ENCODE measurements at places on chromosomes 13 and 19. TPM values are rescaled to one million over a fixed set of nuclear protein-coding genes. Genes with fewer than 3 reads are reported as not detected.

COX7A1 gene
- total RNA-seq: 231 TPM

DIAPH3 gene
- total RNA-seq: under 0.01 TPM

GRCh38 chr13:103961129-103961528 lies 894.9 kb upstream of the SLC10A2 start:
- no peaks in the 10 kb centered on the region for H3K4me1 ChIP-seq
- no peaks in the 10 kb centered on the region for H3K36me3 ChIP-seq
- DNase-seq: no peak
- no peak overlapping the region for H3K27ac ChIP-seq

- H3K4me3 ChIP-seq: no peak overlapping the region
- H3K27ac ChIP-seq: no peak overlapping the region
- no peak for DNase-seq
- no peaks in the 10 kb centered on the region for H3K27me3 ChIP-seq
Observed at GRCh38 chr19:46069806-46070341, 29.1 kb upstream of the IGFL4 start.

C19orf81 gene
- not detected for total RNA-seq

NLRP4 gene
- not detected for total RNA-seq

DNA sequence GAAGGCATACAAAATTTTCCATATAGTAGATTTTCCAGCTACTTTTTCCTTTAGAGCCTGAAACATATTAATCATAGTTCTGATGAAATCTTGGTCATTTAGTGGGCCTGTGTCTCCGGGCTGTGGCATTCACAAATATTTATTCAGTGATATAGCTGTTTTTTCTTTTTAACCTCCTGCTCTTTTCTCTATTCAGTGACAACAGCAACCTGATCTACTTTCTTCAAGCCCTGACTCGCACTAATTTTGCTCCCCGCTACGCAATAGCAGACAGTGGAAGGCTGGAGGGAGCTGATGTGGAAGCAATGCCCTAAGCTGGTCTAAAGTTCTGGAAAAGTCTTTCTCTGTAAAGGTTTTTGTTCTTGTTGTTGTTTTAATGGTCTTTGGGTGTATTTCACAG lies 289.7 kb downstream of the SLITRK6 start:
- no peaks in the 10 kb centered on the region for H3K27me3 ChIP-seq
- peaks cover 5% of the 10 kb centered on the region for H3K4me1 ChIP-seq
- H3K27ac ChIP-seq: no peak overlapping the region
- no peak overlapping the region for H3K4me3 ChIP-seq

- H3K27me3 ChIP-seq: no peaks in the 10 kb centered on the region
- H3K4me3 ChIP-seq: no peak overlapping the region
- no peak for DNase-seq
- no peaks in the 10 kb centered on the region for H3K36me3 ChIP-seq
Observed at GRCh38 chr13:25192936-25193335, 20.8 kb upstream of the AMER2 start.

FCAR gene
- total RNA-seq: 6.3 TPM

CCDC70 gene
- not detected for total RNA-seq

DNA sequence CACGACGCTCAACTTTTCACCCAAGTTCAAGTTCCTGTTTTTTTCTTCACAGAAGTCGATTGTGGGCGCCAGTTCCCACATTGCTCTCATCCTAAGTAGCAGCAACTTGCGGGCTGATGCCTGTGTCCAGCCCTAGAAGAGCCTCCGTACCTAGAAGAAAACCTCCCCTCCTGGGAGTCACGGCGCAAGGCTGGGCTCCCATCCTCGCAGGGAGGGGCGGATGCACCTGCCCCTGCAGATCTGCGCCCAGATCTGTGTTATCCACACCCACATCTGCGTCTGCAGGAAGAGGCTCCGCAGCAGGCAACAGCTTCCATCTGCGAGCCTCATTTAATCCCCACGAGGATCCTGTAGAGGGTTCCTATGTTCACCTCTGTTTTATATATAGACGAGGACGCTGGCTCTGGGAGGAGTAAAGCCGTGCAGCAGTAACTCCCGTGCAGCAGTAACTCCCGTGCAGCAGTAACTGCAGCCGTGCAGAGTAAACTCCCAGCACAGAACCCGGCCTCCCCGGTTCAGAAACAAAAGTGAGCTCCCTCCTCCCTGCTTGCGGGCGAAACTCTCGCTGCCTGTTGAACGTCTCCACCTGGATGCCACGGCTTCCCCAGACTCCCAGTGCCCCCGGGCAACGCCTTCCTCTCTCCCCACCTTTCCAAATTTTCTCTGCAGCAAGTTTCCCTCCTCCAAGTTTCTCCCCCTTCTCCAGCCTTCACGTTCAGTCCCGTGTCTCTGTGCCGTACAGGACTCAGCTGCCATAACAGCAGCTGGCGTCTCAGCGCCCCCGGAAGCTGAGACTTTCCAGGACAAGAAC lies 23.5 kb upstream of the LAIR1 start:
- H3K36me3 ChIP-seq: no peaks in the 10 kb centered on the region
- no peaks in the 10 kb centered on the region for H3K27me3 ChIP-seq
- H3K27ac ChIP-seq: no peak overlapping the region
- peaks cover 10% of the 10 kb centered on the region for H3K4me1 ChIP-seq
- peak overlapping the region; percentile 30 for H3K4me3 ChIP-seq

HNRNPA1L2 gene
- total RNA-seq: 5.0 TPM

DNA sequence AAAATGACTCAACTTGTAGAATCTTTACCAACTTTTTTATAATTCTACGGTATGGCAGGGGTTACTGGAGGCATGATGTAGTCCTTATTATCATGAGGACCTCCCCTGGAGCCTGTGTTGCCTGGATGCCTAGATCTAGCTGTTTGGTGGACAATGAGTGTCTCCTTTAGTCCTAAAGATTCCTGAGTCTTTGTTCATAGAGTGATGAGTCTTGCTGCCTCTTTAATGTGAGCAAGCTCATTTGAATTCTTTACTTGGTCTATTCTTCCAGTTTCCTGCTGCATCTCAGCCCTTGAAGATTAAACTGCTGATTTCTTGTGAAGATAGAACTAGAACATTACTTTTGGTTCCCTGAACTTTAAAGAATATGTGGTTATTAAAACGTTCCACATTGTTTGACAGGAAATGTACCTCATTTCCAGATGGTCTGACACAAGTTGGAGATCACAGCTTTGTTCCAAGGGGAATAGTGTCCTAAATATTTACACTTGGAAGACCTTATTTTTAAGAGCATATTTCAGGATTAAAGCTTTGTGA lies 51.9 kb downstream of the SLAIN1 start:
- H3K4me1 ChIP-seq: peaks cover 4% of the 10 kb centered on the region
- no peak for DNase-seq
- no peak overlapping the region for H3K4me3 ChIP-seq

DNA sequence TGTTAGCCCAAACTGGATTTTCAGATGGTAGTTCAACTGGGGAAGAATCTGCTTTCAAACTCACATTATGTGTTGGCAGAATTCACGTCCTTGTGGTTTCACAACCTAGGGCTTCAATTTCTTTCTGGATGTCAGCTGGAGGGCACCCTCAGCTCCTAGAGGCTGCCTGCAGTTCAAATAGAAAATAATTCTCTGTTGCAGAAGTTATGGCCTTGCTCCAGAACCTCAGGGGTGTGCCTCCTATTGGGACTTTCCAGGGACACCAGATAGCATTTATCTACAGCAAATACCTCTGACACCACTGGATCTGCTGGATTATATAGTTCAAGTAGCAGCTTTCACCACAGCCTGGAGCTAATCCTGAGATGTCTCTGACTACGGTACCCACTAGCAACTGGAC lies 11.8 kb upstream of the RB1 start:
- no peak overlapping the region for H3K4me3 ChIP-seq
- no peak overlapping the region for H3K27ac ChIP-seq
- no peak for DNase-seq

DNA sequence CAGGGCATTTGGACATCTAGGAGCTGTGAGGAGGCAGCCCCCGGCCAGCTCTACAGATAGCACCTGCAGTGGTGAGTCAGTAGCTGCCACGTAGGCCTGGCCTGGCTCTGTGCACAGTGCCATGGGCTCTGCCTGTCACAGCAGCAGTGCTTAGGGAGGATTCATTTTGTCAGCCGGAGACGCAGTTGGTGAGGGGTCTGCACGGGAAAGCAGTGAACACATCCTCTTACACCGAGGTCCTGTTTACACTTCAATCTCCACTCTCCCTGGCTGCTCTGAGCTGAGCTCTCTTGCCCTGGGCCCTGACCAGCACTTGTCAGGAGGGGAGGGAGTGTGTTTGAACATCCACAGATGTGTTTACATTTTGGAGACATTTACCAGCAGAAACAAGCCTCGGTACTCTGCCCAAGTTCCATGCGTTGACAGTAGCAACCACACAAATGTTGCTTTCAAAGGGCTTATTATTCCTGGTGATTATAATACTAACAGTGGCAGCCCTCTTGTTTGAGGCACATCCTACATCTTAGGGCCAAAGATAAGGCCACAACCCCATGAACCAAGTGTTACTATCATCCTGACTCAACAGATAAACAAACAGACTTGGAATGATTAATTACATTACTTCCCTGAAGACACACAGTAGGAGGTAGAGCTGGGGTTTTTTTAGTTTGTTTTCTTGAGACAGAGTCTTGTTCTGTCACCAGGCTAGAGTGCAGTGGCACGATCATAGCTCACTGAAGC lies 148.9 kb downstream of the USP12 start:
- H3K4me1 ChIP-seq: peaks cover 68% of the 10 kb centered on the region
- no peaks in the 10 kb centered on the region for H3K27me3 ChIP-seq
- no peak for DNase-seq
- H3K27ac ChIP-seq: peak overlapping the region; percentile 86
- no peaks in the 10 kb centered on the region for H3K36me3 ChIP-seq

GRCh38 chr13:114009590-114010400 lies 35.9 kb upstream of the C13orf46 start:
- no peak overlapping the region for H3K4me3 ChIP-seq
- DNase-seq: no peak
- H3K4me1 ChIP-seq: no peaks in the 10 kb centered on the region
- peaks cover 54% of the 10 kb centered on the region for H3K36me3 ChIP-seq

CACNG6 gene
- total RNA-seq: not detected

CA11 gene
- total RNA-seq: 15.8 TPM

DNA sequence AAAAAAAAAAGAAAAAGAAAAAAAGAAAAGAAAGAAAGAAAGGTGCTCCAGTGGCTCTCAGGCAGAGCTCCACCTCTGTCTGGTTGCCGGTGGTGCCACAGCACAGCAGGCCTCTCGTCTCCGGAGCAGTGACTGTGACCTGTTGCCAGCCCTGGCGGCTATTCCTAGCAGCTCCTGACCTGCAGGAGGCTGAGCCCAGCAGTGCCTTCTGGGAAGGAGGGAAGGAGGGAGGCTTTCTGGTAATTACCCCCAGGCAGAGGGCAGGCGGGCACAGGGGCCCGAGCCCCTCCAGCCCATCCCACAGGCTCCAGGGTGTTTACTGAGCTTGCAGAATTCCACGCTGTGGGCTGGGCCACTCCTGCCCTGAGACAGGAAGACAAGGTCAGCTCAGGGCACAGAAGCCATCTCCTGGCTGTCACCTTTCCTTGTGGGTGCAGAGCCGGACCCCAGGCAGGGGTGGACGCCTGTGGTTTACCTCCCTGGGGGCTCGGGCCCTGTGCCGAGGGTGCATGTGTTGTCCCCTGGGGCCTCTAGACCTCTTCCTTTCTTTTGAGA lies 77.9 kb downstream of the GNG7 start:
- no peaks in the 10 kb centered on the region for H3K27me3 ChIP-seq
- H3K4me1 ChIP-seq: peaks cover 35% of the 10 kb centered on the region
- DNase-seq: no peak
- H3K36me3 ChIP-seq: no peaks in the 10 kb centered on the region

ZNF845 gene
- total RNA-seq: 4.4 TPM
